Gastrocnemius medialis (tissue), 4 donors: ENCODE measurements at places on chromosomes 6 and 20.

GRCh38 chr6:132414322-132414721, 13.0 kb upstream of the MOXD1 start:
- DNase-seq: no peak

GRCh38 chr6:93624408-93624807, 205.0 kb upstream of the EPHA7 start:
- no peak for DNase-seq

GRCh38 chr20:10219452-10219791, 792 bp downstream of the SNAP25 start:
- DNase-seq: no peak

- DNase-seq: no peak
Measured at GRCh38 chr6:16698997-16699868, 62.0 kb downstream of the ATXN1 start.

DNA sequence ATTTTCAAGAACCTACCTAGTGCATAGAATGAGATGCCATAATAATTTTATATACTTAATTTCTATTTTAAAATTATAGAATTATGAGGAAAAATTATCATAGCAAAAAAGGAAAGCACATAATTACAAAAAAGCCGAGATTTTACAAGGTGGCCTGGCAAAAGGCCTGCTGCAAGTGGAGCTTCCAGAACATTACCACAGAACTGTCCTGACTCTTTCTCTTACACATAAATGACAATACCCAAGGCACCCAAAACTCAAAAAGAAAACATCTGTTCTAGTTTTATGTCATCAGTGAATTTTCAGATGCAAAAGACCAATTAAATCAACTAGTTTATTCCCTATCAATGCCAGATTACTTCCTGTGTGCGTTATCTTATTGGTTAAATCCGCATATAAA, 74.2 kb downstream of the FILIP1 start:
- no peak for DNase-seq

DNA sequence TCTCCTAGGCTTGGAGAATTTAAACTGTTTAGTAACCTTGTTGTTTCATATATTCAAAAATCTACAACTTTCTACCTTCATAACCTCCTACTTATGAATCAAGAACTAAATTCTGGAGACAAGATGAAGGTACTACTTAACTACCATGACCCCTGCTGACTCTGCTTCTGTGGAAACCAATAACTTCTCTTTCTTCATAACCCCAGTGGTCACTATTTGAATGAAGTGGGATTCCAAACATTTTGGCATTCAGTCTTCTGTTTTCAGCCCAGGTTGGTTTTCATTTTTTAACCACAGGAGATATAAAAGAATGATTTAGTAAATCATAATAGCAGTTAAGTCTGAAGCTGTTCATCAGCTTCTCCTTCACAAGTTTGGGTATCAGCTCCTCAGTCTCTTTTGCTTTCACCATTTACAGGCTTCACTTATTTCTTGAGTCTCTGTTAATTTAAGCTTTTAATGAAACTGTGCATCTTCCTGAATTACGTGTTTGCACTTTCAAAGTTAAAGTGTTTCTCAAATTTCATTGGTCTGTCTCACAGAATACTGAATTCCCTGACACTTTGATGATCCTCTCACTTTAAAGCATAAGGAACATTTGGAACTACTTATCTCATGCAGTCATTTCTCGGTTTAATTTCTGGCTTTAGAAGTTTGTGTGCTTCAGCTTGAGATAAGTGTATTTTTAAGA, 9.5 kb downstream of the SENP6 start:
- no peak for DNase-seq

DNA sequence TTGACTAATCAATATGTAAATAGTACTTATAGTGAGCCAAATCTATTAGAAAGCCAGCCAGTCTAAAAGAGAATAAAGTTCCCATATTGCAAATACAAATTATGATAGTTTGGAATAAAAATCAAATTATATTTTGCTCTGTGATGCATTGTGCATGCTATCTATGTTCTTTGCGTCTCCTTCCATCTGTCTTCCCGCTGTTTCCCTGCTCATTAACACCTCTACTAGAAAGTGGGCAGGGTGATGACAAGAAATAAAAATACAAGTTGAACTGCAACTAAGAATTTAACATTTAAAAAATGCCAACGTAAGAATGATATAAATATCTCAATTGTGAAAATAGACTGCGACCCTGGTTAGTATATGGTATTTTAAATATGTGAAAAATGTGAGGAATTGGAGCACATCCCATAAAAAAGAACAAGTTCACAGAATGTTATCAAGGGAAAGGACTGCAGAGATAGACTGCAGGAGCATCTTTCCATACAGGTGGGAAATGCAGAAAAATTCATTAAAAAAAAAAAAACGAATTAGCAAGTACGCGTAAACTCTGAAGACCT, 157.6 kb upstream of the PDE7B start:
- no peak for DNase-seq

DNA sequence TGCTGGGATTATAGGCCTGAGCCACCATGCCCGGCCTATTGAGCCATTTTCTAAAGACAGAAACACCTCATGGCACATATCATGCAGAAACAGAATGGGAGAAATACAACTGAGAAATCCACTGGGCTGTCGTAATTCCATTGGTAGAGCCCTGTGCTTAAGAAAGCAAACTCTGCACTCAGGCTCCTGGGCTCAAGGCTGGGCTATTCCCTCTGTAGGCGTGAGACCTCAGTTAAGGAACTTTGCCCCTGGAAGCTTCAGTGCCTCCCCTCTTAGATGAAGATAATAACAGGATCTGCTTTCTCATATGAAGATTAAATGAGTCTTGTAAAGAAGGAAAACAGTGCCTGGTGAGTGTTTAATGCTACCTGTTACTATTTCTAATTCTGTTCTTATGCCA, 120.3 kb downstream of the PXDC1 start:
- no peak for DNase-seq

- DNase-seq: no peak
Measured at GRCh38 chr6:82573254-82573972, 209.8 kb downstream of the TPBG start.

DNA sequence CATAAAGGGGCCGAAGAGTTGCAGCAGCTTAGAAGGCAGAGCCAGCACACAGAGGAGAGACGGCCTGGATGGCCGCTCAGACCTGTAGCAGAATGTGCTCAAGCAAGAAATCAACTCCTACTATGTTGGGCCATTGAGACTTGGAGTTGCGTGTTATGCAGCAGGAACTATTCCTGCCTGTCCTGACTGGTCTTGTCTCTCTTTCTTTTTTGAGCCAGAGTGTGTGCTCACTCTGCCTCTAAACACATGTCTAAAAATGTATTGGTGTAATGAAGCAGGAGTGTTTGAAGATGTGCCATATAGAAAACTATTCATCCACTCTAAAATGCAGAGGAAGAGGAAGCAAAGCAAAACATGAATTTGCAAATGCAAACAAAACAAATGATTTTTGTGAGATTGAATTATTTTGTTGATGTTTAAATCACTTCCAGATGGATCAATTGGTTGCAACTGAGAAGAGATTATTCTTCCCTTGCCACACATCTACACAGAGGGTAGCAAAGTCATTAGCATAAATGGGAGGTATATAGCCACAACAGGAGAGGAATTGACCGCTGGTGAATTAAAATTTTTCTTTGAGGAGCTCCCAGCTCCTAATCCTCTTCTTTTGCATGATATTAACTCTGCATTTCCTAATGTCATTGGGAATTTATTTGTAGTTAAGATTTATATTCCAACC, 20.4 kb upstream of the SYNJ2 start:
- no peak for DNase-seq

DNA sequence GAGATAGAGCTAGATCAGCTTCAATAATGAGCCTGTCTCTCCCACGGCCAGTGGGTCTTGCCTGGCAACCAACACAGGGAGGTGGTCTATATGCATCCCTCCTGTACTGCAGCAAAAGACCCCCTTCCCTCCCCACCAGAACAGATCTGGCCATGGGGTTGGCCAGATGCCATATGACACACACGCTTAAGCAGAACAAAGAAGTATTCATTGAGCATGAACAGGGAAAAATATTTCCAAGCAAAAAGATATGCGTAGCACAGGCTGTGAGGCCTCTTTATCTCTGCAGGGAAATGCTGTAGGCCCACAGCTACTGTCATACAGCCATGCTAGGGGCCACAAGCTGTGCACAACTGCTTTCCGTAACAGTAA, 73.4 kb upstream of the NRSN1 start:
- no peak for DNase-seq

DNA sequence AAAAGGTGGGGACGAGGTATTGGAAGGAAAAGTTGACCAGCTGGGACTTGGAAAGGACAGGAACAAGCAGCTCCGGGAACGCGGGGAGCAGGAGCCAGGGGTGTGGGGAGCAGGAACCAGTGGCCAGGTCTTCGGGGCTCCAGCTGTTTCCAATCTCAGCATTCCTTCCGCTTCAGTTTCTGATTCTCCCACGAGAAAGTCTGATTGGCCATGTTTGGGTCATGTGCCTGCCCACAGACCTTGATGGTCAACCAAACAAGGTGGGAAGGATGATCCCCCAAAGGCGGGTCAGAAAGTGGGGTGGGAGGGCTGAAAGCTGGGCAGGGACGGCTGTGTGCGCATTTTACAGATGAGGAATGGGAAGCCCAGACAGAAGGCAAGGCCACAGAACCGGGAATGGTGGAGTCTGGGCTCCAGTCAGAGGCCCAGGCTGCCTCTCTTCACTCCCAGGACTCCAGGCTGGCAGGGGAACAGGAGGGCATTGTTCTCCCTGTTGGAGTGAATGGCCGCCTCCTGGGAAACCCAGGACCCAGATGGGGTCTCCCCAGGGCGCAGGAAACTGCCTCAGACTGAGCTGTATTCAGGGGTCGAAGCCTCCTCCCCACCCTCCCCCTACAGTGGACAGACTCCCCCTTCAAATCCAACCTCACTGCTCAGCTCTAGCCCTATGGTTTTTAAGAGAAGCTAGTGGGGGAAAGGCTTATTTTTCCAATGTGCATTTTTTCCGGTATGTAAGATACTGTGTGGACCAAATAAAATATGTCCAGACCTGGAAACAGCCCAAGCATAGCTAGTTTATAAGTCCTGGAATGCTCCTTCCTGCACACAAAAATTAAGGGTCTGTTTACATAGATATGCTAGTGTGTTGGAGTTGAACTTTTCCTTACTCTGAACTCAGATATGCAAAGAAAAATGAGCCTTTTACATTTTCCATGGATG, 12.2 kb upstream of the PTGIS start:
- no peak for DNase-seq

DNA sequence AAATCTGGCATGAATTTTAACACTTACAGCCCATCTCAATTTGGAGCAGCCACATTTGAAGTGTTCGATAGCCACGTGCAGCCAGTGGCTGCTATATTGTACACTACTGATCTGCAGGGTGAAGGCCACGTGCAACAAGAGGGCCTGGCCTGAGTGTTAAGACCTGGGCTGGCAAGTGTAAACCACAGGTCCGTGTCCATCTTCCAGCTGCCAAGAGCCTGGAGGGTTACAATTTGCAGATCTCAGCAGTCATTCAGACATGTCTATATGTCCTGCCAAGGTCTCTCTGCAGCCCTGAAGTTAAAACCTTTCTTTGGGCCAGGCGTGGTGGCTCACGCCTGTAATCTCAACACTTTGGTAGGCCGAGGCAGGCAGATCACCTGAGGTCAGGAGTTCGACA, 14.1 kb downstream of the SGK2 start:
- DNase-seq: no peak

DNA sequence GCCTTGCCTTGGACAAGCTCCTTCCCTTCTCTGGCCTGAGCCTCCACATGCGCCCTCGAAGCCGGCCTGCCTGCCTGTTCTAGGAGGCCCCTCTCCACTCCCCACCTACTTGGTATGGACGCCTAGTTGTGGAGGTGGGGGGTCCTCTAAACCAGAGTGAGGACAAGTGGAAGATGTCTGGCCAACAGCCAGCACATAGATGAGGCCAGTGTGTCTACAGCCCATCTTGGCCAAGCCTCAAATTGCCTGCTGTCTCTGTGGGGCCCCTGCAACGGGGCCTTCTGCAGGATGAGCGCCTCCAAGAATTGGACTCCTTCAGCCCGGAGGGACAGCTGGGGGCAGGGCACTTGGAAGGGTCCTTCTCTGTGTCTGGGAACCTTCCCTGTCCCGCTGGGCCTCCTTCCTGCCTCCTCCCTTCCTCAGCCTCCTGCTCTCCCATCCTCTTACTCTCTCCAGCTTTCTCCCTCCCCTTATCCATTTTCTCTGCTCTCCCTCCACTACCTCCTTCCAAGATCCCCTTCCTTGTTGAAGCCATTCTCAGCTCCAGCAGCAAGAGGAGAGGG, 1.6 kb downstream of the MDFI start:
- no peak for DNase-seq
